ENCODE measurements at places on chromosomes 12 and 14.

GRCh38 chr12:42779186-42779859 lies 189.8 kb upstream of the PRICKLE1 start:
- no peak for DNase-seq

GRCh38 chr12:44372259-44372658 lies 503.9 kb downstream of the NELL2 start:
- DNase-seq = no peak

- DNase-seq = no peak
Observed at GRCh38 chr12:97567619-97568110, 105.1 kb downstream of the RMST start.

- no peak for DNase-seq
Observed at GRCh38 chr14:64684091-64684490, 20.1 kb upstream of the PLEKHG3 start.

GRCh38 chr14:103139132-103140025 lies 16.1 kb downstream of the TNFAIP2 start:
- no peak for DNase-seq

DNA sequence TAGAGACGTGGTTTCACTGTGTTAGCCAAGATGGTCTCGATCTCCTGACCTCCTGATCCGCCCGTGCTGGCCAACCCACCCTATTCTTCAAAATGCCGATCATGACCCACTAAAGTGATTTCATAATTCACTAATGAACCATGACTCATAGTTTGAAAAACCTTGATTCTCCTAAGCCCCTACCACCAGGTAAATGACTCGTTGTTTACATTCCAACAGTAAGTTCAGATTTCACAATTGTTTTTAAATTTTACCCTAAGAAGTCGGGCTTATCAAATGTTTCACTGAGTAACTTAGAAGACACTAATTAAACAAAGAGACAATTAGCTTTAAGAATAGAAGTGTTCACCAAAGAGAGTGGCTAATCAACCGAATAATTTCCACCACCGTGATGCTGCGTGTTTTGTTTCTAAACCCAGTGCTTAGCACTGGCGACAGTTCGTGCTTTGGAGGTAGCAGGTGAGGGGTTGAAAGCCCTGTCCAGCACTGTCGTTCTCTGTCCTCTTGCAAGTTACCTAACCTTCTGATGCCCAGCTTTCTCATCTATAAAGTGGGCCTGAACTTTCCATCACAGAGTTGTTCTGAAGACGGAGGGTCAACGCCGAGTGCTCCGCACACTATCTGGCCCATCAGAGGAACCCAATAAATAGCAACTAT lies 136.5 kb downstream of the NTF3 start:
- no peak for DNase-seq

DNA sequence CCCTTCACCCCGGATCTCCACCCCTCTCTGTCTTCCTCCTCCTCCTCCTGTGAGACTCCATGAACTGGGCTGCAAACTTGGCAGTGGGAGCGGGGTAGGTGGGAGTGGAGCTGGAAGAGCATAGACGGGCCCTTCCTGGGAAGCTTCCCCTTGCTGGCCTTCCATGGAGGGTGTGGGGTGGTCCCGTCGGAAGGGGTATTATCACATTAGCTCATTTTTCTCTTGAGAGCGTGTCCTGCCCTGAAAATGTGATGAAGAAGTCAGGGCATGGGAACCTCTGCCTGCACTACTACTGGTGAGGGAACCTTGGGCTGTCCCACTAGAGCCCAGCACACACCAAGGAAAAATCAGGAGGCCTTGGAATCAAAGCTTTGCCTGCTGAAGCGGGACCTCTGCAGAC lies 66.5 kb downstream of the CACNA1C start:
- no peak for DNase-seq

GRCh38 chr12:111819191-111820158 lies 22.6 kb upstream of the MAPKAPK5 start:
- DNase-seq = no peak

- no peak for DNase-seq
Observed at GRCh38 chr12:4440187-4440941, 5.3 kb downstream of the FGF6 start.

DNA sequence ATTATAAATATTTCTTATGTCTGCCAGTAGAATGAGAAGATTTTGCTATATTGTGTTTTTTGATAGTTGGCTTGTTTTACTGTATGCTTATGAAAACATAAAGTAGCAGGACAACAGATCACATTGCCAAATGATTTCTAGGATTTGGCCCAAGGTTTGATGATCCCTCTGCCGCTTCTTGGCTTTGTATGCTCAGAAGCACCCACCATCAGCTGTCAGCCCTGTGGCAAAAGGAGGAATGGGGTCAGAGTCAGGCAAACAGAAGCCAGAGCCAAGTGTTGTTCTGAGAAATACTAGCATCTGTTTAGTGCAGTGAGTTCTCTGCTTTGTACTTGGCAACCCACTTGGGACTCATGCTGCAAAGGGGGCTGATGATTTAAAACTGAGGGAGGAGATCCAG lies 152.2 kb downstream of the PDE3A start:
- DNase-seq = no peak

DNA sequence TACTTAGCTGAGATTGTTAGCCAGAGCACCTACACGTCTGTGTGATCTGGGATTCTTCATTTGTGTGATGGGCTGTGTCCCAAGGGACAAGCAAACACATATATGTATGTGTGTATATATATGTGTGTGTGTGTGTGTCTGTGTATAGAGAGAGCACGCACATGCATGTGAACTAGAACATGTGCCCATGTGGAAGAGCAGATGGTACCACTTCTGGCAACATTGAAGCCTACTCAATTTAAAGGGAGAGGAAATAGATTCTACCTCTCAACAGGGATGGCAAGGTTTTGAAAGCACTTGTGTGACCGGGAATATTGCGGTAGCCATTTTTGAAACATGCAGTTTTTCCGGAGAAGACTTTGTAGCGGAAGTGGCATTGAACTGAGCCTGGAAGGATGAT lies 1.4 kb downstream of the TOMM20L start:
- DNase-seq = no peak

DNA sequence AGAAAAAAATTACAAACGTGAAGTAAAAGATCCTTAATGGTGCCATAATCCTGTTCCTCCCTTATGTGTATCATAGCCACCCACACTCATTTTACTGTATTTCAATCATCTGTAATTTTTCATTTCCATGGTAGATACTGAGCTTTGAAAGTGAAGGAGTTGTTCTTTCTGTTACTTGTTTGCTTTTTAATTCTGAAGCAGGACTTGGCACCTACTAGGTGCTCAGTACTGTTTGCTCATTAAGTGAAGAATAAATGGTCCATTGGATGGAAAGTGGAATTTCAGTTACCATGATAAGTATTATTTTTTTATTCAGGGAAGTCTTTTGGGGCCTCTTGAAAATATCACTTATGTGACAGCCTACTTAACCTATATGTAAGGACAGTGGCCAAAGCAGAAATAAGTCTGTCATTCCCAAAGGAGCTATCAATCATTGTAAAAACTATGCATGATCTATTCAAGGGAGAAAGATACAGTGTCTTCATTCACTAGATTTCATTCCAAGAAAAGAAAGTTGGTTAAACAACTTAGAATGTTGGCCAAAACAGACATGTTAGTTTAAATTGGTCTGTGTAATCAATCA lies 1244.4 kb upstream of the SEL1L start:
- no peak for DNase-seq

DNA sequence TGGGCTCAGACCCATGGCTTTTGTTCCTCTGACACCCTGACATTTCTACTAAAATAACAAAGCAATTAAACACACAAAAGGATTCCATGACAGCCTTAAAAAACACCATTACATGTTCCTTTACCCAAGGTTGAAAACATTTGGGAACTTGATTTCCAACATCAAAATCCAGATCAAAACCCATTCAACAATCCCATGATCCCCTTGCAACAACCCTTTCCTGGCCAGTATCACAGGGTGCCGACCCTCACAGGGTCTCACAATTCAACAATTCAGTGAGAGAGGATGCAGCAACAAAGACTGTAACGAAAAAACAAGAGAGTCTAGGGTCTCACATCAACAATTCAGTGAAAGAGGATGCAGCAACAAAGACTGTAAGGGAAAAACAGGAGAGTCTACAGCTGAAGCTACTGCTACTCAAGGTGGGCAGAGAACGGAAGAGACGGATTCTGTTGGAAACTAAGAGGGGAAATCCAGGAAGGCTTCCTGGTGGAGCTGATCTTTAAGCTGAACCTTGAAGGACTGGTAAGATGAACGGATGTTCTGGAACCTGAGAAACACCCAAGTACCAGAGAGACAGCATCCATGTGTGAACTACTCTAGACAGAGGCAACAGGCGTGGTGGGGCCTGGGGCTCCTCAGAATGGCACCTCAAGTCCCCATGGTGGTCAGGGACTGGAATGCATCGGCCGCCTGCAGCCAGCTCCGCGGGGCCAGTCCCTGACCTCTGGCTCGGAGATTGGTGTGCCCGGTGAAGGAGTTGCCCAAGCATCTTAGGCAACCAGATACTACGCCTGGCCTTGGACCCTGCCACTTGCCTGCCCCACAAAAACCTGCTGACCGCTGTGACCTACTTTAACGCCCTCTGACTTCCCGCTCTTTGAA lies 22.7 kb upstream of the ZFP36L1 start:
- no peak for DNase-seq

GRCh38 chr12:110639336-110640141 lies 25.6 kb downstream of the TCTN1 start:
- DNase-seq = no peak

DNA sequence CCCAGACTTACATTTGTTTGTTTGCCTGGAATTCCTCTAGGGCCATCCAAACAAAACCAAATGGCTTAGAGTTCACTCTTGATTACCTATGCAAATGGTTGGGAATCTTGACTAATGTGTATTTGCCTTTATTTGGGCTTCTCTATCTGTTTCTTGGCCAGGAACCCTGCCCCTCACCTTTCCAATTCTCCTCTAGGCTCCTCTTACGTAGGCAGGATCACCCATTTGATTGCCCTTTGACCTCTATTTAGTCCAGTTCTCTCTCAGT lies 123.0 kb upstream of the DYRK2 start:
- DNase-seq = no peak

DNA sequence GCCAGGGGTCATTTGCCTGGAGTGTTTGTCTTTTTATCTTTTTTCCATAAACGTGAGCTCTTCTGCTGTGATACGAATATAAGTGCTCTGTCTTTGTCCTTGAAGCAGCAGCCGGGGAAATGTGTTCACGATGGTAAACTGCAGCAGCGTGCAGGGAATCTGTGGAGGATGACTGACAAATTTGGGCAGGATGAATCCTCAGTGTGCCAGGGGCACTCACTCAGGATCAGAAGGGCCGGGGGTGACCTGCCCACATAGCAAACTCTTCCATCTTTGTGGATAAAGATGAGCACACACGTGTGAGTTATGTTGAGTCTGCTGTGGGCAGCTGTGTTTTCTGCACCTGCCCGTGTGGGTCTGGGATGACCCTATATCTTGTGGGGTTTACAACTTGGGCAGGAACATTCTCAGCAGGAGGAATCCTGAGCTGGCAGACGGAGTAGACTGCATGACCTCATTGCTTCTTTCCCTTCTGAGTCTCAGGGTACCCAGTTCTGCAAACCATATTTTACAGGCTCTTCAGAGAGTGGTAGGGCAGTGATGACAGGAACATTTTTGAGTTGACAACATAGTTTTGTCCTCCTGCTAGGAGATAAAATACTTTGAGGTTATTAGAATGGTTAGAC lies 711 bp downstream of the ANO4 start:
- DNase-seq = no peak

DNA sequence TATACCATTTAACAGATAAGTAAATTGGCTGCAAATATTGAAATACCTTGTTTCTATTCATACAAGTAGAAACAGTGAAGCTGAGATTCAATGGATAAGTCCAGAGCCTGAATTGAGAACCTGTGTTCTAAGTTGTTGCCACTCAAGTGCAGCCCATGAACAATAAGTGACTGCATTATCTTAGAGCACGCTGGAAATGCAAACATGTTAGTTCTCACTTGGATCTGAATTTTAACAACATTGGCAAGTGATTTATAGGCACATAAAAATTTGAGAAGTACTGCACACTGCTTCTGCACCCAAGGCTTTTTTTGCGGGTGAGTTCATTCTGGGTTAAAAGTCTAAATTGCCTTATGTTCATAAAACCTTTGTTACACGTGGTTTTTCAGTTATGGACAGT lies 484.3 kb downstream of the NAV3 start:
- DNase-seq = no peak

DNA sequence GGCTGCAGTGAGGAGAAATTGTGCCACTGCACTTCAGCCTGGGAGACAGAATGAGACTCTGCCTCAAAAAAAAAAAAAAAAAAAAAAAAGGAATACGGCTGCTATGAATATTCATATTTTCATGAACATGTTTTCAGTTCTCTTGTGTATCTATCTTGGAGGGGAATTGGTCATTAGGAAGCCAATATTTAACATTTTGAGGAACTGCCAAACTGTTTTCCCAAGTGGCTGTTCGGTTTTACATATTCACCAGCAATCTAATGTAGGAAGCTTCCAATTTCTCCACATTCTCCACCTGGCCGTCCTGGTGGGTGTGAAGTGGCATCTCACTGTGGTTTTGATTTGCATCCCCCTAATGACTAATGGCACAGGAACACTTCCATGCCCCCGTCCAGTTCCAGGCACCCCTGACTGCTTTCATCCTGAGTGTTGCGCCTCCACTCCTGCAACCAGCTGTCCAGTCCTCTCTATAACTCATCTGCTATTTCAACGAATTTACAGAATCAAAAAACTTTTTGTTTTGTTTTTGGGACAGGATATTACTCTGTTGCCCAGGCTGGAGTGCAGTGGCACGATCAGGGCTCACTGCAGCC lies 5.7 kb downstream of the STXBP6 start:
- DNase-seq = no peak

DNA sequence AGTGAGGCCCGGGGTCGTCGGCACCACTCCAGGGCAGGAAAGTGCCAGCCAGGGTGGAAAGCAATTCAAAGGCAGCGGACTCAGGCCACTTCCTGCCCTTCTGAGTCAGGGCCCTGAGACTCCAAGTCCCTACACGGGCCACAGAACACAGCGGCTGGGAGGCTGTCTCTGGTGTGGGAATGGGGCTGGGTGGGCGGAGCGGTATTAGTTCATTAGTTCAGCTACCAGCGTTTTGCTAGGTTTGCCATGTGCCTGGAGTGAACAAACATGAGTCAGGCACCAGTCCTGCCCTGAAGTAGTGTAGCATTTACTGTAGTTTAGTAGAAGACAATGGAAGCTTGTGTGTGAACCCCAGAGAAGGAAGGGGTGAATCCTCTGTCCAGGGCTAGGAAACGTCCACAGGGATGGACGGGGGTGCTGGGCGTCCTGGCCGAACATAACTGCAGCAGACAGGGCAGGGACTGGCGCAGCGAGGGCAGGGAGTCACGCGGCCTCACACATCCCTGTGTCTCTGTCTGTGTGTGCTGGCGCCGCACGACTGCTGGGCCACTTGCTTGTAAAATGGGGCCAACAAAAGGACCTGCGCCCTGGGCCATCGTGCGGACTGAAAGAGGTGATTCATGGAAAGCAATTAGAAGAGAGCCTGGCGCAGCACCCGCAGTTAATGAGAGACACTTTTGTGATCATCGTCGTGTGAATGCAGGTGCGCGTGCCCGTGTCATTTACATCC lies 186.4 kb upstream of the PRMT8 start:
- no peak for DNase-seq

DNA sequence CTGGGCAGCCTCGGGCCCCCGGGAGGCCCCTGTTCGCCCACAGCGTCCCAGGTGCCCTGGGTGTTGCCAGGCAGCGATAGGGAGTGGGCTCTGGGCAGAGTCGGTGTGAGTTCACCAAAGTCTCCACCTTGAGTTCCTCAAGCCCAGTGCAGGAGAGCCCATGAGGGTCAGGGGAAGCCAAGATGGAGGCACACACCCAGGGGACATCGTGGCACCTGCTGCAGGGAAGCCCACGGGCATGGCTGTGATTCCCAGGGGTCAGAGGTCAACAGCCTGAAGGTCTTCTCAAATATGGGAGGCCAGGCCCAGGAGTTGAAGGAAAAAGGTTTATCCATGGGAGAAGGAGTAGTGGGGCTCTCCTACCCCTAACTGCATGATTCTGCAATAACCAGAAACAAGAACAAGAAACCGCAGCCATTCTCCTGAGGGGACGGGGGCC lies 148.8 kb downstream of the ADGRD1 start:
- no peak for DNase-seq
